ENCODE measurements at places on chromosomes 7 and 10.

GRCh38 chr7:73647725-73648592 lies 19.7 kb upstream of the VPS37D start:
- DNase-seq, result peak; percentile 19

DNA sequence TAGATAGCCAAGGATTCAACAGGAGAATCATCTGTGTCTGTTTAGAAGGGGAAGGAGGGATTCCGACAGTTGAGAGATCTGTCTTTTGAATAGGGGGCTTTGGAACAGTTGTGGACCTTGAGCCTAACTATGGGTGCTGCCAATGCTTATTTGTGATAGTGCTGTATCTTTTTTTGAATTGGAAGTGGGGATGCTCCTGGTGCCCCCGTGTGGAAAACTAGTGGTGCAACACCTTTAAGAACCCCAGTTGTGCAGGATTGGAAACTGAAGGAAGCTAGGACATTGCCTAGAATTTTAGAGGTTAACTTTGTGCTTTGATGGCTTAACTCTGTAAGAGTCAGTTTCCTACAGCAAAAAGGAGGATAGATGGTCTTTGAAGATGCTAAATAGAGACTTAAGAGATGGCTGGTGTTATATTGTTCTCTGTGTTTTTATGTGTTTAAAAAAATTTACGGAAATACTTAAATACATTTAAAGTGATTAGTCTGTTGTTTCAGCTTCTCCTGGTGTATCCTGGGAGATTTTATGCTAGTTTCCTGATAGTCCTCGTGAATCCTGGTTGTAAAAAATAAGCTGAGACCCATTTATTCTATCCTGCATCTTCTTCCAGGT lies 69.3 kb downstream of the AP3M1 start:
- no peak for DNase-seq

- no peak for DNase-seq
Observed at GRCh38 chr10:5488272-5489161, 10.9 kb downstream of the CALML5 start.

- no peak for DNase-seq
Observed at GRCh38 chr10:8967061-8967460, 912.6 kb downstream of the GATA3 start.

- DNase-seq, result no peak
Observed at GRCh38 chr10:45558425-45558824, 114.1 kb downstream of the ZFAND4 start.

DNA sequence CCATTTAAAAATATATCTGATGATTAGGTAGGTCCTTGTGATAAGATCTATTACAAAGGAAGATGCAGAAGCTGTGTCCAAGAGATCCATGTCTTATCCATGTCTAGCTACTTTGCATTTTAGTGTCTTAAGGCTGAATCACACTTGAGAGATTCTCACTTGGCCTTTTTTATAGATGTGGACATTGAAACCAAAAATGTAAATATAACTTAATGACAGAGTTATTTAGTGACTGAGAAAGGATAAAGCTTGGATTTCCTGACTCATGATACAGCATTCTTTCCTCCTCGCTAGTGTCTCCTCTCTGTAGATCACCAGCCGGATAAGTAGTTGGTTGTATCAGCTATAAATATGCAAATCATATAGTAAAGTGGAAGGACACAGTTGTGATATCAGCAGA lies 23.3 kb downstream of the INHBA start:
- DNase-seq, result no peak

GRCh38 chr10:132624847-132625471 lies 87.4 kb downstream of the INPP5A start:
- no peak for DNase-seq

GRCh38 chr10:42940487-42941294 lies 136.2 kb upstream of the RET start:
- no peak for DNase-seq

DNA sequence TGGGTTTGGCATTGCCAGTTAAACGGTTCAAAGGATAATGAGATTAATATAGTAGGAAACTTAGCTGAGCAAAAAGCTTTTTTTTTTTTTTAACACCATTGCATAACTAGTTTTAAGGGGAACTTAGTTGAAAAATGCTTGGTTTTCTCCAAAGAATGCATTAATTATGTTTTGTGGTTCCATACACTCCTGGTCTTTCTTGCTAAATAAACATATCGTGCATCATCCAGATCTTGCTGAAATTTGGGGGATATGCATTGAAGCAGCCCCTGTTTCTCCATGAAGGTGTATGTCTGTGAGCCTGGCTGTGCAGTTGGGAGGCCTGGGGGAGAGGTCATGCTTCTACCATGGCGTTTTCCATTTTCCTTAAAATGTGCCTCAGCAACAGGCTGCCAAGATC lies 558.2 kb upstream of the GALNT17 start:
- DNase-seq, result no peak

- no peak for DNase-seq
Observed at GRCh38 chr10:28177944-28178637, 124.8 kb downstream of the MPP7 start.

DNA sequence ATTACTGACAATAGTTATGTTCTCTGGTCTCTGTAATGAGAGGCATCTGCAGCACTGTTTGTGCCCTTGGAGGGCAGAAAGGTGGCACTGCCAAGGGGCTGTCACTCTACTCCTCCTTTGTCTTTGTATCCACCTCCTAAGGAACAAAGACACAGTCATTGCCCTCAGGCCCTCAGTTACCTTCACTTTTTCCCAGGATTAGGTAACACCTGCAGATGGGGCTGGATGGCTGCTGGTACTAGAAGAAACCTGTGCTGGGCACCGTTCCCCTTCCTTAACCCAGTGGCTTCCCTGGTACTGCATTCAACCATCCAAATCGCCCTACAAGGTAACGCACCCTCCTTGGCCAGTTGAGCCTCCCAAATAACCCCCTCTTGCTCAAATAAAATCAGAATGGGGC lies 246.9 kb upstream of the NEBL start:
- DNase-seq, result no peak

- no peak for DNase-seq
Observed at GRCh38 chr7:92708111-92709042, 118.2 kb upstream of the FAM133B start.

DNA sequence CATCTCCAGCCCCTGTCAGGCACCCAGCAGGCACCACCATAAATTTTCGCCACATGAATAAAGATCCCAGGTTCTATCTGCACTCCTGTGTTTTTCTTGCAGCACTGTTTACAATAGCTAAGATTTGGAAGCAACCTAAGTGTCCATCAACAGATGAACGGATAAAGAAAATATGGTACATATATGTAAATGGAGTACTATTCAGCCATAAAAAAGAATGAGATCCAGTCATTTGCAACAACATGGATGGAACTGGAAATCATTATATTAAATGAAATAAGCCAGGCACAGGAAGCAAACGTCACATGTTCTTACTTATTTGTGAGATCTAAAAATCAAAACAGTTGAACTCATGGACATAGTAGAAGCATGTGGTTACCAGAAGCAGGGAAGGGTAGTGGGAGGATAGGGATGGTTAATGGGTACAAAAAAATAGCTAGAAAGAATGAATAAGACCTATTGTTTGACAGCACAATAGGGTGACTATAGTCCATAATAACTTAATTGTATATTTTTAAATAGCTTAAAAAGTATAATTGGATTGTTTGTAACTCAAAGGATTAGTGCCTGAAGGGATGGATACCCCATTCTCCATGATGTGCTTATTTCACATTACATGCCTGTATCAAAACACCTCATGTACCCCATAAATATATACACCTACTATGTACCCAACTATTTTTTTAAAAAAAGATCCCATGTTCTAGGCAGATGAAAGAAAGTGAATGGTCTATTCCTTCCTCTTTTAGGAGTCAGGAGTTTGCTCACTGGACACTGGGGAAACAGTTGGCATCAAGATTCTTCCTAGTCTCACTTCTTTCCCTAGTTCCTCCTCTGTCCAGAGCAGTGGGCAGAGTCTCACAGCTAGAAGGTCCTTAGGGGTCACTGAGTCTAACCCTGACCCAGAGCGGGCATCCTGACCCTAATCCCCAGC lies 1.0 kb upstream of the NPFFR1 start:
- DNase-seq, result no peak

- no peak for DNase-seq
Observed at GRCh38 chr7:114889646-114890285, 32.1 kb upstream of the MDFIC start.

DNA sequence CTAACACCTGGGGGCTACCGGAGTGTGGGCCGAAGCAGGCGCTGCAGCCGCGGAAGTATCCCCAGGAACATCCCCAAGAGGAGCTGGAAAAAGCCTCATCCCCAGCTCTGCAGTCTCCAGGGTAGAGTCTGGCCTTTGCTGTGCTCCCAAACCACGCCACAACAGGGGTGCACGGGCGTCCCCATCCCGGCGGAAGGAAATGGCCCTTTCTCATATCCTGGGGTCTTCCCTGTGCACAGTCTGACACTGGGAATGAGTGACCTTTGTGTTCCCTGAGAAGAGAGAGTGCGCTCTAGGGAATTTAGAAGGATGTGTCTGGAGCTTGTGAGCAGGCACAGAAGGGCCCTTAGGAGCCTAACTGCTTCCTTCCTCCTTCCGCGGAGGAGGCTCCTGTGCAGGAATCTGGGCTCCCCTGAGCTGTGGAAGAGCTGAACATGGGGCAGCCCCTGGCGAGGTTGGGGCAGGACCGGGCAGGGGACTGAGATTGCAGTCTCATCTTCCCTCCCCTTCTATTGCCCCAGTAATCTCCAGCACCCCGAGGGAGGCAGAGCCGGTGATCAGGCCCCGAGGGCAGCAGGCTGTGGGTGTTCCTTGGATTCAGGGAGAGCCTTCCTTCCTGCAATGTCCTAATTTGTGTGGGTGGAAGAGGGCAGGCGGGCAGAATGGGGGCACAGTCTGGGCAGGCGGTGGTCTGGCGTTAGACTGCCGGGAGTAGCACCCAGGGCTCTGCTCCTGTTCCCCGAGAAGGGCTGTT lies 1.3 kb downstream of the REPIN1 start:
- DNase-seq, result no peak

- DNase-seq, result no peak
Observed at GRCh38 chr7:152383341-152384234, 52.2 kb downstream of the KMT2C start.

DNA sequence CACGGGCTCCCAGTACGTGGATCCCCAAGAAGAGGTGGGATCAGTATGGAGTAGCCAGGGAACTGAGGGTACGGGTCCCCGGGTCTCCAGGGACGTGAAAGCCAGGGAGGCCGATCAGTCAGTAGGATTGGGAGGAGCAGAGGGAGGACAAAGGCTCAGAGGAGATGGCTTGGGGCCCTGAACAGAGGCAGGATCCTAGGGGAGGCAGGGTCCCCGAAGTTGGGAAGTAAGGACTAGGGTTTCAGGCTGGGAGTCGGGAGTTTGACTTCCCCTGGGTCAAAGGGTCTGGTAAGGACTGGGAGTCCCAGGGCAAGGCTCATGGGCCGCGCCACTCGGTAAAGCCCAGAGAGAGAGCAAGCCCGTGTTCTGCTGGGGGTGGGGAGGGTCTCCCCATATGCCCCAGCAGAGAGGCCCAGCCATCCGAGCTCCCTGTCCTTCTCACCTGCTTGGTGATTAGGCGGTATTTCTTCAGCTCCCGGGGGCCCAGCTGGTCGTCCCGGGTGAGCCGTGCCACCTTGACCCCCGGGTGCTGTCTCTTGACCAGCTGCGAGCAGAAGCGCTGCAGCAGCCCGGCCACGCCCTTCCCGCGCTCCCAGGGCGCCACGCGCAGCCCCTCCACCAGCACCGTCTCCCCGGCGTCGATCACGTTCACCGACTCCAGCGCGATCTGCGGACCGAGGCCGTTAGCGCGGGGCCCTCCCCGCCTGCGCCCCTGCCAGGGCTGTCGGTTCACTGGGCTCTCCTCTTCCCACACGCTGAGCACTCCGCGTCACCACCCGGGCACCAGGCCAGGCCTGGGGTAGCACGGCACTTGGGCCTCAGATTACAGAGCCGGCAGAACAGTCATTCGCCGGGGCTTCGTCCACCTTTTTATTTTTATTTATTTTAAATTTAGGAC lies 7.0 kb downstream of the NAT16 start:
- no peak for DNase-seq

DNA sequence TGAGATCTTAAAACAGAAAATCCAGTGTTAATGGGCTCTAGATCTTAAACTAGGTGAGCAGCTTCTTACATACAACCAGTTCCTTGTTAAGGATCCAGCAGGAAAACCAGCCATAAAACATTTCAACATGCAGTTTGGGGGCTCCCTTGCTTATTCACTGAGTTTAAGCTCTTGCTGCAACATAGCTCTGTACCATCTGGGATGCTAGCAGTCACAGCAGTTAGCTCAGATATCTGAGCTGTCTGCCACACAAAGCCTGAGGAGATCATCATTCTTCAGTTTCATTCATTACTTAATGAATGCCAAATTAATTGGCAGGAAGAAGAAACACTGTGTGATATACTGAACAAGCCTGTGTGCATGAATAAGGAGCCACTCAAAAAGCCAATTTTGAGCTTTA lies 62.8 kb downstream of the PODXL start:
- no peak for DNase-seq

DNA sequence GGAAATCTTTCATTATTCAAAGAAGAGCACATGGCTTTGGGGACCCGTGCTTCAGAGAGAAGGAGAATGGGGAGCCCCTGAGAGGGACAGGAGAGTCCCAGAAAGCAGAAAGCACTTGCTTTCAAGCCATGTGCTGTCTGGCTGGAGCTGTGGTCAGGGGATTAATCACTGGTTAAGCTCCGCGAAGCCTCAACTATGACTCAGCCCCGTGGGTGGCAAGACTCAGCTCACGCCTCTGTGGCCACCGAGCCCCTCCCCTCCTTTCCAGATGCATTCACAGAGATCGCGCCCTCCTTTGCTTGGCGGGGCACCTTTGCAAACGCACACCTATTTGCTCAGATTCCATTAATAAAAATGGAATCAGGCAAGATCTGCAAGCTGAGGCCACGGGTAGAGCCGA lies 202.9 kb upstream of the TCERG1L start:
- DNase-seq, result no peak

DNA sequence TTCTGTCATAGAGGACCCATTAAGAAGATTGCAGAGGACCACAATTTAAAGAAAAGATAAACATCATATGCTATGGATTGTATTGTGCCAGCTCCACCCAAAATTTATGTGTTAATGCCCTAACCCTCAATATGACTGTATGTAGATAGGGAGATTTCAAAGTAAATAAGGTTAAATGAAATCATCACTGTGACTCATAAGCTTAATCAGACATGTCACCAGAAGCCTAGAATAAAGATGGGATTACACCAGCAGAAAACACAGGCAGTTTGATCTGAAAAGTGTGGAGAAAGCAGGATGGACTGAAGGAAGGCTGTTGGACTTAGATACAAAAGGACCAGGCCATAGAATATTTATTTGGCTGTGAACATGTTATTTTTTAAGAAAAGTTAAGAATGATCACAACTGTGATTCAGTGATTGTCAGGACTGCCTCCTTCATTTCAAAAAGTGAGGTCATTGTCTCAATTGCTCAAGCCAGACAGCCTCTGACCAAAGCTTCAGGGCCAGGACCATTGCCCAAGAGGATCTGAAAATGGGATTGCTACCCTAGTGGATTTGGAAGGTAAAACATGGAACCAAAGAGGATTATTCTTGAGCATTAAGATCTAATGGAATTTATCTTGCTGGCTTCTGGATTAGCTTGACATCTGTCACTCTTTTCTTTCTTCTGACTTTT lies 270.8 kb upstream of the POM121L12 start:
- DNase-seq, result no peak

DNA sequence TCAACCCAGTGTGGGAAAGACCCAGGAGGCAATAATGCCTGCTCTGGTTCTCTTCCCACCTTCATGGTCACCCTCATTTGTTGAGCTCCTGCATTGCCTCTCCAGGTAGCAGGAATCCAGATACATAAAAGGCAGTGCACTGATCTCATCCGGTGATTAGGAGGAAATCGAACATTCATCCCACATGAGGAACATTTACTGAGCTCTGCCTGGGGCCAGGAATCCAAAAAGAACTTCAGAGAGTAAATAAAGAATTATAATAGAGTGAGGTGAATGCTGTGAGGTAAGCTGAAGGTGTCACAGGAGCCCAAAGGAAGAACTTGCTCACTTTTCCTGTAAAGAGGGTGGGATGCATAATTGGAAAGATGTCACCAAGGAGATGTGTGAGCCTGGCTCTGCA lies 121.2 kb downstream of the RALA start:
- no peak for DNase-seq

All from activated gamma-delta T cell (primary cell).